Stimulated activated CD8-positive, alpha-beta memory T cell treated with anti-CD3 and anti-CD28 coated beads, Interleukin-12 subunit alpha, Interleukin-12 subunit beta, amount 100 ng/mL, for 4 hours (primary cell): ENCODE measurements at places on chromosomes 5 and 9.

DNA sequence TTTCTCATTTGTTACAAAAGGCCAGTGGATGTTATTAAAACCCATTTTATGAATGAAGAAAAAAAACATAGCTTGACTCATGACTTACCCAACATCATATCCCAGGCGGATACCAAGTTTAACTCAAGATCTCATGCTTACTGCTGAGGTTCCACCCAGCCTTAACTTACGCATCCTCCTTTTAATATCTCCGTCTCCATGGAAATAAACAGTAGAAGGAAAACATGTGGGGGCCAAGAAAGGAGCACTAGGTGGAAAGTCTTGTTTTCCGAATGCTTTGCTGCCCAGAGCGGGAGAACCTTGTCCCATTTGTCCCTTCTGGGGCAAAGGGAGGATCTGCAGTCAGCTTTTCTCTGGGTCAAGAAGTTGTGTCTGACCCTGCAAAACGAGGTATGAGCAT lies 44.1 kb downstream of the ANGPTL2 start:
- DNase-seq, result no peak

GRCh38 chr5:79011219-79011836 lies 26.2 kb upstream of the ARSB start:
- no peak for DNase-seq

DNA sequence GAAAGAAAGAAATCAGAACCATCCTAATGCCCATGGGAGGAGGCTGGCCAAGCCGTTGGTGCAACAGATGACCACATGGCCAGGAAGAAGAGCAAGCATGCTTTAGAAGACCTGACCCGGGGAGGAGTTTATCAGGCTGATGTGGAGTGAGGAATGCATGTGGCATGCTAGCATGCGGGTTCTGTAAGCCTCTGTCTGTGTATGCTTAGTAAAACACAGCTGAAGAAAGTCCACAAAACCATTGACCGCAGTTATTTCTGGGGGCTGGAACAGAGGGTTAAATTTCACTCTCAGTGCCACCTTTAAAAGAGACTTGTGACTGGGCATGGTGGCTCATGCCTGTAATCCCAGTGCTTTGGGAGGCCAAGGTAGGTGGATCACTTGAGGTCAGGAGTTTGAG lies 19.1 kb downstream of the GFI1B start:
- no peak for DNase-seq

DNA sequence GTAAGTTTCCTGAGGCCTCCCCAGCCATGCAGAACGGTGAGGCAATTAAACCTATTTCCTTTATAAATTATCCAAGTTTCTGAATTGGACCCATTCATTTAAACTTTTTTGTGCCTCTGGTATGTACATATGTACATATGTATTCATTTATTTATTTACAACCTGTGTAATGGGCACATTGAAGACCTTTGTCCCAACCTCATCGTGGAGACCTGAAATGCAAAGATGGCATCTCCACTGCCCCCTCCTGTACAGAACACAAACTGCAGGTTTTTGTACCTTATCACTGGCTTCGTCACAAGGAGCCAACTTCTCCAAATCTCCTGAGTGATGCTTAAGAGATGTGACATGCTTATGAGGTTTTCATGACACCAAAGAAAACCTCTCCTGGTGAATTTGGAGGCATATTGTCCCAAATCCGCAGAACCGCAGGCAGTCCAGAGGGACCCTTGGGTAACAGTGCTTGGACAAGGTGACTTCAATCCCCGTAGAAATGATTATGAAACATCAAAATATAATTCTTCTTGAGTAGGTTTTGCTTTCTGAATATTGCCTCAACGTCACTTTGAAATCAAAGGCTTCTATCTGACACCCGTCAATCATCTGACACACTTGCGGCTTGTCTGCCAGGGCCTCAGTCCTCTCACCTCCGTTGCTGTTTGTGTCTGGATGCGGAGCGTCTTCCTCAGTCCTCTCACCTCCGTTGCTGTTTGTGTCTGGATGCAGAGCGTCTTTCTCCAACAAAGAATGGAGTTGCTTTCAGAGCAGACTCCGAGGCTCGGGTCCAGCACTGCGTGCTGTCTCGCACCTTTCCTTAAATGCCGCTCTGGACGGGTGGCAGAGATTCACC lies 135.0 kb upstream of the IRX4 start:
- no peak for DNase-seq

DNA sequence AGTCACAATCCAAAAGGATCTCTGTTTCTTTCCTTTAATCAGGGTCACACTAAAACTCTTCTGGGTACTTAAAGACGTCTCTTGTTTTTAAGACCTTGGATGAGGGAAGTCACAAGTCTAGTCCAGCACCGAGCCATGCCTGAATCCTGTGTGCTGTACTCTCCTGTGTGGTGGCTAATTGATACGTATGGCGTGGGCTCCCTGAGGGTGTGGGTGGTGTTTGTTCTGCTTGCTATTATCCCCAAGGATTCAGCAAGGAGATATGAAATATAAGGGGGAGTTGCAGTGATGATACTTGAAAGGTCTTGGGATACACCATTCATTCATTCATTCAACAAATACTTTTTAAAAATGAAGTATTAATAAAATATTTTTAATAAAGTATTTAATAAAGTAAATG lies 128.3 kb downstream of the ARHGEF28 start:
- DNase-seq, result no peak

DNA sequence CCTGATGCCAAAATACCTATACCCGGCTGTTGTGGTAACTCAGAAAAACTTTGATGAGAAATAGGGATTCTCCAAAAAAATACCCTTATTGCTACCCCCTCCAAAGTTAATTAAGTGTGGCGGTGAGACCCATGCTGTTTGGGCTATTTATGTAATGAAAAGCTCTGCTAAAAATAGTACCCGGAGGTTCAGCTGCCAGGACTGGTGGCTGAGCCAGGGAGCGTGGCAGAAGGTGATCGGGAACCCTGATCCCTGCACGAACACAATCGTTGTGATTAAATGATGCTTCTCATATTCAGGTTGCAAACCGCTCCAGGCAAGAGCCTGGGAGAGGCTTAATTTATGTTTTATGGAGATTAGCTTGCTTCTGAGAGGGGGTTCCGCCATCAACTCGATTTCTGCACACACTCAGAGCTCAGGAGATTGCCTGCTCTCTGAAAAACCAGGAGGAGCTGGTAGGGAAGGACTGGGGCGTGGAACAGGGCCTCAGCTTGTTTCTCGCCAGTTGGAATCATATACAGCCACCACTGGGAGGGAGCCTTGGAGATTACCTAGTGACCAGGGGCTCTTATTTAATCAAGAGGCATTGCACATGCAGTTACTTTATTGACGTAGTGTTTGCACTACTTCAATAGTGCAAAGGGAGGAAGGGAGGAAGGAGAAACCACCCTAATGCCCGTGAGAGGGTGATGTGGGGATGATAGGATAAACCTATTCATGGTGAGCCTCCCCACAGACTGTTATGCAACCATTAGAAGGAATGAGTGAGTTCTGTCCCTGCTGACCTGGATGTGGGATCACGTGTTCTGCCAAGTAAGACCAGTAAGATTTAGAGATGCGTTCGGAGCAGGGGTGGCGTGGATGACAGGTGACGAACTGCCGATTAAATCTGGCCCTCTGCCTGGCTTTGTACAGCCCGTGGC lies 23.4 kb downstream of the HRH2 start:
- no peak for DNase-seq

GRCh38 chr9:17509701-17510100 lies 69.2 kb upstream of the SH3GL2 start:
- no peak for DNase-seq

DNA sequence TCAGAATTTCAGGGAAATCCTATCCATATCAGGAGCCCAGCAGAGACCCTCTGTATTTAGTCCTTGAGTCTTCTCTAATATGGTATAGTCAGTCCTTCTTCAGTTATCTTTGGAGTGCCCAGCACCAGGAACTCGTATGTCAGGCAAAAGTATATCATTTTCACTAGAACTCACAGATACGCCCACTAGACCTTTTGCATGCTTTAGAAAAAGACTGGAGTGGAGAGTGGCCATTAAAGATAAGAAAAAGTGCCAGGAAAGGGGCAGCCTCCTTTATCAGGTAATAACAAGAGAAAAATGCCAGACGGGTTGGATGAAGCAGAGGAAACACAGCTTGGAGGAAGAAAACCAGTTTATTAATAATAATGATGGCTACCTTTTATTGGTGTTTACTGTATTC lies 63.5 kb downstream of the GPR21 start:
- DNase-seq, result no peak

- DNase-seq, result no peak
Measured at GRCh38 chr9:91953718-91954117, 3.7 kb upstream of the ROR2 start.

DNA sequence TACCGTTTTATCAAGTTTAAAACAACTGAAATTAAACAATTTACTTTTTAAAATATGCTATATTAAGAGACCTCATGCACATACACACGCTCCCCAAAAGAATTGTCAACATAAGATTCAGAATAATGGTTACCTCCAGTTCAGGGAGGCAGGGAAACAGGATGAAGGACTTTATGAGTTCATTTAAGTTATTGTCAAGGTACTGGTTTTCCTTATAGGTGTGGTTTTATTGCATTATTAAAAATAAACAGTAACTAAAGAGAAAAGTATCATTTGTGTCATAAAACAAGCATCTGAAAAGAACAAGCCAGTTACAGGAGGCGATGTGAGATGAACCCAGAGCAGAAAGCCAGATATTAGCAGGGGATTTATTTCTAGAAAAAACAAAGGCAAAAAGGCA lies 2376.7 kb downstream of the MAT2B start:
- no peak for DNase-seq

DNA sequence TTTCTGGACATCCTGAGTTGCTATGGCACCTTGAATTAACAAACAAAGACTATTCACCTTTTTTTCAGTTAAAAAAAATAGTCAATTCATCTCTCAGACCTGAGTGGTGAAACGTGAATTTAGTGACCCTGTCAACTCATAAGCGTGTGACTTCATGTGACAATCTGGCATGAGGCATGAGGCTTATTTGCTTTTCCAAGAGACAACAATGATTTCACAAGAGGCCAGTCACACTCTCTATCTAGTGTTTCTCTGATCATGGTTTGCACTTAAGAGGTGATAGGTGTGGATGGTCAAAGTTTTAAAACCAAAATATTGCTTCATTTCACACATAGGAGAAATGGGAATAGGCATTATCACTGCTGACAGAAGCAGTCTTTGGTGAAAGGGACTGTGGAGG lies 559.6 kb upstream of the ACO1 start:
- DNase-seq, result no peak

DNA sequence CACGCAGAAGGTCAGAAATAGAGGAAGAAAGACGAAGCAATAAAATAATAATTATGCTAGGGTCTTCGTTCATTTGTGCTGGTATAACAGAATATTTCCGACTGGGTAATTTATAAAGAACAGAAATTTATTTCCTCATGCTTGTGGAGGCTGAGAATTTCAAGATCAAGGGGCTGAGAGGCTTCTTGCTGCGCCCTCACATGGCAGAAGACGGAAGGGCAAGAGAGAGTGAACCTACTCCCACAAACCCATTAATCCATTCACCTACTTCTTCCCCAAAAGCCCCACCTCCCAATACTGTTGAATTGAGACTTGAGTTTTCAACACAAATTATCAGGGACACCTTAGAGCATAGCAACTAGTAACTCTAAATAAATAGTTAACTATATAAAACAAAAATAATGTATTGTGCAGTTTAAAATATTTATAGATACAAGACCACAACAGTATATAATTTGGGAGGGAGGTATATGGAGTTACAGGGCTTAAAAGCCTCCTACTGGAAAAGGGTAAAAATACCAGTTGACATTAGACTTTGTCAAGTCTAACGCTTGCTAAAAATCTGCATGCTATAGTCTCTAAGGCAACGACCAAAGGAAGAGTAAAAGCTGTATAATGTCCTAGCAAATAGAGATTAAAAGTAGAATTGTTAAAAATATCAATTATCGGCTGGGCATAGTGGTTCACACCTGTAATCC lies 40.3 kb upstream of the NAA35 start:
- DNase-seq, result no peak

DNA sequence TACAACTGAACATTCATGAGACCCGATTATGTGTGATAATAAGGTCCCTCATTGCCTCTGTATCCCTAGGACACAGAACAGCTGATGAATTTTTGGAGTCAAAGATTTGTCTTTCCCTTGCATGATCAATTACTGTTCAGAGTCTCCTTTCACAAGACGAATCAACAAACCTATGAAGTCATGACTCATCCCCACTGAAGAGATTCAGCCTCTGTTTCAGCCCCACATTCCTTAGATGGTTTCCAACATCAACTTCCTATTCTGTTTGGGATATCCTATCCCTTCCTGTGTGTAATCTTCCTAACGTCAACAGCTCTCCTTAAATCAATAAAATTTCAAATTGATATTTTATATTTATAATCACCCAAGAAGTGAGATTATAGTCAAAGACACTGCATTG lies 199.0 kb downstream of the DNAH5 start:
- DNase-seq, result no peak

GRCh38 chr5:167312225-167312624 lies 979.2 kb upstream of the WWC1 start:
- no peak for DNase-seq

- DNase-seq, result no peak
Measured at GRCh38 chr5:58763390-58763789, 180.5 kb downstream of the RAB3C start.

- no peak for DNase-seq
Measured at GRCh38 chr9:85420750-85421149, 321.0 kb downstream of the AGTPBP1 start.

DNA sequence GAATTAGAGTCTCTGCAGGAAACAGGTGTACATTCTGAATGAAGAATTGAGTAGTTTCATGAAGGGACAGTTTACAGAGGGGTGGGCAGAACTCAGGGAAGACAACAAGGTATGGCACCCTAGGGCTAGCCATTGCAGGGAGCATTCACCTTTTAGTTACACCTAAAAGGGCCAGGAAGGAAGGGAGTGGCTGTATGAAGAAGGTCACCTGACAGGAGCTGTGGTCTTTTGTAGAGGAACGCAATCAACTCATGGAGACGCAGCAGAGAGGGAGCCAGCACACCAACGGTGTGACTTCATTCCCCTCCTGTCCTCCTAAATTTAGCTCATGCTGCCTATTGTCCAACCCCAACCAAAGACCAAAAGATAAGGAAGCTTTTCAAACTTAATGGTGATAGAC lies 12.7 kb upstream of the ZCCHC7 start:
- DNase-seq, result no peak

DNA sequence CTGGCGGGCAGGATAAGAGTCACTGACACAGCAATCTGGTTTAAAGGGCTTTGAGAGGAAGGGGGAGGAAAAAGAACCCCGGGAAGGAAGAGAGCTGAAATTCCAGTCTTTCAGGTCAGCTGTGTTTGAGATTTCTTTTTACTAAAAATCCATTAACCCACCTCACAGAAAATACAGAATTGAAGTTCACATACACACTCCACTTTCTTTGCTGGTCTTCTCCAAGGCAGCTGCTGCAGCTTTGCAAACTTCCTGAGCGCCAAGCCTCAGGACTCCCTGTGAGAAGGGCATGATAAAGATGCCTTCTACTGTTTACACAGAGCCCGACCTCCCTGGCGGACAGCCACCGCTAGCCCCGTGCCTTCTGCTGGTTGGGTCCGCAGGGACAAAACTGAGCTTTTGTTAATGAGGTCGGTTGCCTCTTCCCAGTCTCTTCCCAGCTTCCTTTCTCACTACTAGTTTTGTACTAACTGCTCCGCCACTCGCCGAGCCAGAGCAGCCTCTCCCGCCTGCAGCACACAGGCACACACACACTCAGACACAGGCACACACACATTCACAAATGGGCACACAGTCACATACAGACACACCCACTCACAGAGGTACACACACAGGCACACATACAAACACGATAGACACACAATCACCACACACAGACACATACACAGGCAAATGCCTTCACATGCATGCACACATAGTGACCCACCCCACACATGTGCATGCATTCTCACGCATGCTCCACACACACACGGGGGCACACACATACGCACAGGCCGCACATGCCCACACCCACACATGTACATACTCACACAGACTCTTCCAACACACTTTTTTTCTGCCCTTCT lies at the start of gene FREM1:
FREM1 (minus strand) TSS at position 468 of the 845 bp plus-strand sequence. CDS start 41,451 bp downstream, outside the sequence.
- DNase-seq, result no peak
